ENCODE measurements at places on chromosomes 7 and 10.
A peak's percentile ranks its signal among the peaks of the same experiment; 100 is the strongest.

GRCh38 chr7:139682136-139683013 lies 95.4 kb downstream of the HIPK2 start:
- DNase-seq = peak; percentile 63

- no peak for DNase-seq
These were observed 64.1 kb downstream of the CAV1 start for GRCh38 chr7:116588641-116589594.

GRCh38 chr10:33815776-33816175 lies 481.3 kb upstream of the NRP1 start:
- no peak for DNase-seq

- no peak for DNase-seq
These were observed 38.2 kb downstream of the ABCB5 start for GRCh38 chr7:20653636-20654035.

- DNase-seq = peak; percentile 14
These were observed 43.8 kb upstream of the CSTF2T start for GRCh38 chr10:51743146-51743545.

DNA sequence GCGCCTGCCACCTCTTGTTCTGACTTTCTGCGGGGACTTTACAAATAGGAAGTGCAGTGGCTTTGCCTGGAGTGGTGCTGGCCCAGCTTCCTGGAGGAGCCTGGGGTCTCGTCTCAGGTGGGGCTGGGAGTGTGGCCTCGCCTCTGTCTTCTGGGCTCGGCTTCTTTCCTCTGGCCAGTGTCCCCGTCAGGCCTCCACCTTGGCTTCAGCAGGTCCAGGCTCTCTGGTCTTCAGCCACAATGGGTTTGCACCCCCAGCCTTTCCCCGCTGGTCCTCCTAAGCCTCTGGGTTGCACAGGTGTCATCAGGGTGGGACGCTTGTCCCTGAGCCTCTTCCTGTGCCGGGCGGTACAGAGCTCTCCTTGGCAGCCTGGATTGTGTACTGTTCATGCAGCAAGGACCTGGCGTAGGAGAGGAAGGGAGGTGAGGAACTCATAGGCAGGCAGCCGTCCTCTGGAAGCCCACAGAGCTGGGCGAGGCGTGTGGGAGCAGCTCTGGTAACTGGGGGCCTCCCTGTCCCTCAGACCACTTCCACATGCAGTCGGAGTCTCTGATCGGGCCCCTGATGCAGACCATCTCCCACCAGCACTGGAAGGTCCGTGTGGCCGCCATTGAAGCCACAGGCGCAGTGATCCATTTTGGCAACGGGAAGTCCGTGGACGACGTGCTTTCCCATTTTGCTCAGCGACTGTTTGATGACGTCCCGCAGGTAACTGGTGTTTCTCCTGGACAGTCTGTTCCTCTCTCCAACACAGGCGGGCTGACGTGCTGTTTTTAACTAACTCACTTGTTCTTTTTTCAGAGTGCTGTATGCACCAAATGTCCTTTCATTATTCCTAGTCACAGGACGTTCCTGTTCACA lies 2.3 kb upstream of the PRKAR1B start:
- no peak for DNase-seq

- DNase-seq = no peak
These were observed 2.9 kb downstream of the BHLHA15 start for GRCh38 chr7:98213888-98214810.

DNA sequence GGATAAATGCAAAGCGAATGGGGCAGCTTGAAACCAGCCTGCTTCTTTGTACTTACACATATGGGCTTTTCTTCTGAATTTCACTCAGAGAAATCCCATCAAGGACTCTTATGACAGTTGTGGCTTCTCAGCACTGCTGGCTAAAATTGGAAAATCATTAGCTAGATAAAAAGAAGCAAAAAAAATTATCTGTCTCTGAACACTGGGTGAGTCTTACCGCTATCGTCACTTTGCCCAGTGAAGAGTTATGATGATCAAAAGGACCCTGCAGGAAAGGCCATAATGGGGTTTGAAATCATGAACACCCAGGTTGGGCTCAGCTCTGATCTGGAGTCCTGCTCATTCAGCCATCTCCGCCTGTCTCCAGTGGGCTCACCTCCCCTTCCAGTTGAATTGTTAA lies 34.3 kb downstream of the AOAH start:
- DNase-seq = no peak

- peak; percentile 9 for DNase-seq
These were observed 54.3 kb upstream of the KCND2 start for GRCh38 chr7:120218712-120219111.

DNA sequence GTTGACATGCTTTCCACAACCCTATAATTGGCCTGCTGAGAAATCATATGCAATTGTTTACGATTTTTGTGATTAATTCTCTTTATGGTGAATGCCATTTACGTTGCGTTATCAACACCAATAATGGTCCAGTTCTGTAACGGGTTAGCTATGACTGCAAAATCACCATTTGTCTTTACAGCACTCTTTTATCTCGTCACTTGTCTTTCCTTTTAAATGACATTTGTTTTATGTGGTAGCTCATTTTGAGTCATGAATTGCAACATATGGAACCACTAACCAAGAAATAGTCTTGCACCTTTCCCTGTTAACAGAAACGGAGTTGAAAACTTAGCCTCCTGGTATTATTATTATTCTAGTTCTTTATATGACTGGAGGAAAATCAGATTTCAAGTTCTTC lies 3.1 kb upstream of the KIAA1217 start:
- DNase-seq = no peak

- peak; percentile 52 for DNase-seq
These were observed 279.2 kb downstream of the PRPF18 start for GRCh38 chr10:13865758-13866491.

DNA sequence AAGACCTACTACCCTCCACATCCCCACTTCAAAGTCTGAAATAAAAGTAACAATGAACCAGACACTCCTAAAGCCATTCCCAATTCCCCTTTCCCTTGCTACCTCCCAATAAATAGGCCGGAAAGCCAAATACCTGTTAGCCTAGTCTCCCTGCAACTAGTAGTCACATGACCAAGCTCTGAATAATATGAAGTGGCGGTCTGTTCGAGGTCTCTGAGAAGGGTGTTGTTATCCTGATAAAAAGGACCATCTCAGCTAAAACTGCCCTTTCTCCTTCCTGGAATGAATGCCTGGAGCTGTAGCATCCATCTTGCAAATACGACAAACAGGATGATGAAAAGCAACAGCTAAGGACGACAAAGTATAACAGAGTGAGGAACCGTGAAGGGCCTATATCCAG lies 6.0 kb downstream of the KIF5B start:
- no peak for DNase-seq

GRCh38 chr7:33062023-33062781 lies at the start of gene NT5C3A:
TSS of gene NT5C3A (minus strand) at chr7:33062776. CDS start at chr7:33062705, 71 bp downstream.
- no peak for DNase-seq

DNA sequence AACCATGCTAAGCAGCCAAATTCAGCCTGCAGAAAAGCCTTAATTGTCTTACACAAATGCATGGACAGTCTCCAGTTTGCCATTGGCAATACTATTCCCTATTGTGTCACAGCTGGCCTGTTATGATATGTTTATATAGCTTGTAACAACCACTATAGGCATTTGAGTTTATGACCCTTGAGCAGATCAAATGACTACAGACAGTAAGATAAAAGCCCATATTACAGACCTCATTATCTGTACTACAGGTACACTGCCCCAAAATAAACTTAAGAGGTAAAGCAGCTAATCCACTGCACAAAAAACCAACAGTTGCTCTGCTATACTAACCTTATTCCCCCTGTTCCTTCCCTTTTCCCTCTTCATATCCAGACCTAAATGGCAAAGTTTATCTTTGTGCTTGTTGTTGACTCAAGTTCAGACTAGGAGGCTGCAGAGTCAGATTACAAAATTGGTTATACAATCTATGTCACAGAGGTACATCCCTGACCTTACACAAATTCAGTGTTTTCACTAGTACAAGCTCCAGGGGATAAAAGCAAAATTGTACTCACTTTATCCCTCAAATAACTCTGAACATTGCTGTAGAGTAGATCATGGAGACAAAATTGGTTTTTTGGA lies 218.4 kb downstream of the GRM8 start:
- DNase-seq = no peak

- DNase-seq = no peak
These were observed 636.5 kb downstream of the ZNF716 start for GRCh38 chr7:58086461-58086860.

- DNase-seq = peak; percentile 84
These were observed 5.8 kb upstream of the PRTFDC1 start for GRCh38 chr10:24958091-24958720.

DNA sequence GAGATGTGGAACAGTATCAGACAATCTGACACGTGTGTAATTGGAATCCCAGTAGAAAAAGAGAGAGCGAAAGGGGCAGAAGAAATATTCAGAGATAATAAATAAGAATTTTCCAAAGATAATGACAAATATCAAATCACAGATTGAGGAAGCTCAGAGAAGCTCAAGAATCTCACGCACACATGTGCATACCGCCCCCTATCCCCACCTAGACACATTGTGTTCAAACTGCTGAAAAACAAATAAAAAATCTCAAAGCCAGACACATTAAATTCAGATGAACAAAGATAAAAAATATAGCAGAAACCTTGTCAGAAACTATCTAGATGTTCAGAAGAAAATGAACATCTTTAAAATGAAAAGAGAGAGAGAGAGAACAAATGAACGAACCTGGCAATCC lies 17.2 kb downstream of the SFR1 start:
- DNase-seq = no peak

DNA sequence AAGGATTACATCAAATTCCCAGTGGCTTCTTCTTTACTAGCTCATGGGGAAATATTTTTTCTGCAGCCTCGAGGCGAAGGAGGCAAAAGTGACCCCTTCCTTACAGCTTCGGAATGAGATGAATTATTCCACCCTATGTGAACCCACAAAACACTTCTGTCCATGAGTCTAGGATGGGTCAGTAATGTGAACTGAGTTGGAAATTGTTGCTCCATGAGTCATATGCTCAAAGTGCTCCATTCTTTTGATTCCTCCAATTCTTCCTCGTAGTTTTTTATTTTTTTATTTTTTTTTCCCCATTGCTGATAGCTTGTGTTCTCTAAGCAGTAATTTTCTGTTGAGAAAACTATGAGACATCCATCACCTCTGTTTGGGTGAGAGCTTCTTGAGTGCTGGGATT lies 31.7 kb upstream of the FAM204A start:
- peak; percentile 41 for DNase-seq

GRCh38 chr10:3578159-3578558 lies 206.8 kb downstream of the KLF6 start:
- no peak for DNase-seq

DNA sequence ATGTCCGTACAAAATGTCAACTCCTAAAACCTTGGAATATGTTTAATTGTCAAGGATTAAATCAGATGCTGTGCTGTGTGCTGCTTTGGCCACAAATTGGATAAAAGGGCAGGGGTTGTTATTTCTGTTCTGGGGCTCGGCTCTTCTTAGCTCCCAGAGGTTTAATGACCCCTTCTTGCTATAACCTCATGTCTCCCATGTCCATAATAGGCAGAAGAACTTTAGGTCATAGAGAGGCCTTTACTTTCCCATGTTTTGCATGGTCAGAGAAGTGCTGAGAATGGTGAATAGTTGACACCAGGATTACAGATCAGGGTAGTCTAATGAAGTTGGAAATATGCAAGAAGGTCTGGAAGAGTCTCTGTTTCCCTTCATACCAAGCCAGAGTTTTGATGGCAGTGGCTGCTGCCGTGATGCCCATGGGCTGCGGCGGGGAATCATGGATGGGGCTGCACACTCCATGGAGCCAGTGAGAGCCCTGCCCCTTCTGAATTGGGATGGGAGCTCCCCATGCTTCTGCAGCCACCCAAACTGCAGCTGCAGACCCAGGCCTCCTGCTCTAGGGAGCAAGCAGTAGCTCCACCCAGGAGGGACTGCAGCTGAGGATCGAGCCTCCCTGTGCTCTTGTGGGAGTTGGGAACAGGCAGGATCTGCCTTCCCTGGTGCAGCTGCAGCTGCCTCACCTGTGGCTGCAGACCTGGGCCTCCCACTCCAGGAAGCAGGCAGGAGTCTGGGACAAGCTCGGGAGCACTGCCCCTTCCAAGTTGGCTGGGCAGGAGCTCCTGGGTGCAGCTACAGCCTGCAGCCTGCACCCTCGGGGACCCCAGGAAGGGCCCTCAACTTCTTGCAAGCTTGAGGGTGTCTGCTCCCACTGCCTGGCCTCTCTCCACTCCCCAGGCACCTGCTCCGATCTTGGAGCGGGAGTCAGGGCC lies 23.1 kb upstream of the STEAP4 start:
- DNase-seq = no peak

DNA sequence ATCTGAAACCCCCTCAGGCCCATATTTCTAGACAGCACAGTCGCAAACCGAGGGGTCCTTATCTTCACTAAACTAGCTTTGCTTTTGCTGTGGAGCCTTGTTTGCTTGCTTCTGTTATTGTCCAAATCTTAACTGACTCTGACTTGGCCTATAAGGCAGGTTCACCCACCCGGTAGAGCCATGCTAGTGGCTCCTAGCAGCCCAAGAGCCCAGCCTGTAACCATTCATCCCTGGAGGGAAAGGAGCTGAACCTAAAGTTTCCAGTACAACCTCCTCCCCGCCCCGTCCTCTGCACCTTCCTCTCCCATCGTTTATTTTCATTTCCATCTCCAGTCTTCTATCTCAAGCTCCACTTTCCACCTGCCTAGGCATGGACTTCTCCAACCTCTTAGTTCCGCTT lies 345.7 kb downstream of the PTPRN2 start:
- DNase-seq = no peak

GRCh38 chr7:45146531-45147379 lies 10.8 kb upstream of the RAMP3 start:
- DNase-seq = no peak

GRCh38 chr10:28400681-28401080 lies 97.8 kb upstream of the MPP7 start:
- no peak for DNase-seq

DNA sequence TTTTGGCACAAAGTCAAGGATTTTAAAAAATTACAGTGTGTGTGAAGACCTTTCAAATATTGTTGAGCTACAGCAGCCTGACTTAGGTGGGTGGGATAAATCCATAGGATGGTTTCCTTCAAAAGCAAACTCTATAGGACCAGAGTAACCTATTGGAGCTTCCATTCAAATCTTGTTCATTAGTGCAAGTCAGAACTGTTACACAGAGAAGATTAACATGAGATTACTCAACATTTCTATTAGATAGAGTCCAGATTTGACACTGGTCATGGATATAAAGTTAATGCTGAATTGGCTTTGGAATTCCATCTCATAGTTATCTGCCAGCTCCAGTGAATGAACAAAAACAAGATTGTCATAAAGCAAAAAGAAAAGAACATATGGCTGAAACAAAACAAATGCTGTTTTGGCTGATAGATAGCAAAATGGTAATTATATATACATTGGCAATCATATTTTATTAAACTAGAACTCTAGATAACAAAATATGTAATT lies 129.6 kb upstream of the SEMA3A start:
- no peak for DNase-seq

- no peak for DNase-seq
These were observed 440.0 kb downstream of the DNAJB9 start for GRCh38 chr7:109009636-109010035.

Data from skeletal muscle cell (primary cell).